IMR-90 (cell line): ENCODE measurements at places on chromosomes 5 and 9. TPM values are rescaled to one million over a fixed set of nuclear protein-coding genes. Genes with fewer than 3 reads are reported as not detected.

ZNF483 gene
- 0.90 and 1.4 TPM in 2 replicates for total RNA-seq

GRCh38 chr5:158845941-158846340, 253.8 kb downstream of the EBF1 start:
- no peak for DNase-seq

DNA sequence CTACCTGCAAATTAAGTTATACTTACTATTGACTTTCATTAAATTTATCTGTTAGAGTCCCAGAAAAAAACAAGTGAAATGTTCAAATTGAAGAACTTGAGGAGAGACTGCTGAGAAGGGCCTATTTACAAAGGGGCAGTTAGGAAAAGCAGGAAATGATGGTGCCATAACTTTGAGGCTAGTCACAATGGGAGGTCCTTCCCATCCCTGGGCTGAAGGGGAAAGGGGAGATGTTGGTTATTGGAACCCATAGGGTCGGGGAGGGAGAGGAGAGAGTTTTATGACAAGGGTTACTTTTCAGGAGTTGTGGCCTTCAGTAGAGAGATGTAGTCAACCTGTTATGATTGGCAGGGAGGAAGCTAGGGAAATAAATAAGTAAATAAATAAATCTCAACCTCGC, 169.1 kb downstream of the DMRT2 start:
- DNase-seq: peak; percentile 13

HNRNPAB gene
- total RNA-seq: 32.1 and 54.4 TPM in 2 replicates

GRCh38 chr9:129854588-129855110, 19.4 kb downstream of the USP20 start:
- DNase-seq: no peak

LSM11 gene
- total RNA-seq: 3.0 and 3.9 TPM in 2 replicates

GPR151 gene
- not detected in 2 replicates for total RNA-seq

DNA sequence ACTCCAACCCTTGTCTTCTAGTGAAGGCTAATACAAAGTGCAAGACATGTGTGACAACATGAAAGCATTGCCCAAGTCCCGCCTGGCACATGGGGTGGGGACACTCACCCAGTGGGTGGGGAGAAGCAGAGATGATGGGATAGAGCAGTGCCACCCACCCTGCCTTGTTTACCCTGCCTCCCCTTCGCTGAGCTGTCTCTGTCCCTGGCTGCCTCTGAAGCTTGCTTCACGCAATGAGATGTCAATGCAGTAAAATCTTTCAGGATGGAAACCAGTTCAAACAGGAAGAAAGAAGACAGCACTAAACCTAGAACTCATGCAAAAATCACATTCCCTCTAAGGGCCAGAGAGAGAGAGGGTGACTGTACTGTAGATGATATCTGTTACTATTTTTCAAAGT, 148.0 kb downstream of the INSYN2B start:
- no peak for DNase-seq

ASPN gene
- total RNA-seq: under 0.01 and 0.28 TPM in 2 replicates

TAF1L gene
- total RNA-seq: under 0.01 TPM in 1 of 2 replicates, not detected in the other

GRCh38 chr9:105158898-105159297, 85.6 kb upstream of the SLC44A1 start:
- DNase-seq: no peak

- DNase-seq: no peak
These were observed 152.9 kb upstream of the SLC28A3 start for GRCh38 chr9:84493284-84493947.

CATSPER3 gene
- total RNA-seq: under 0.01 TPM in 1 of 2 replicates, not detected in the other

DNA sequence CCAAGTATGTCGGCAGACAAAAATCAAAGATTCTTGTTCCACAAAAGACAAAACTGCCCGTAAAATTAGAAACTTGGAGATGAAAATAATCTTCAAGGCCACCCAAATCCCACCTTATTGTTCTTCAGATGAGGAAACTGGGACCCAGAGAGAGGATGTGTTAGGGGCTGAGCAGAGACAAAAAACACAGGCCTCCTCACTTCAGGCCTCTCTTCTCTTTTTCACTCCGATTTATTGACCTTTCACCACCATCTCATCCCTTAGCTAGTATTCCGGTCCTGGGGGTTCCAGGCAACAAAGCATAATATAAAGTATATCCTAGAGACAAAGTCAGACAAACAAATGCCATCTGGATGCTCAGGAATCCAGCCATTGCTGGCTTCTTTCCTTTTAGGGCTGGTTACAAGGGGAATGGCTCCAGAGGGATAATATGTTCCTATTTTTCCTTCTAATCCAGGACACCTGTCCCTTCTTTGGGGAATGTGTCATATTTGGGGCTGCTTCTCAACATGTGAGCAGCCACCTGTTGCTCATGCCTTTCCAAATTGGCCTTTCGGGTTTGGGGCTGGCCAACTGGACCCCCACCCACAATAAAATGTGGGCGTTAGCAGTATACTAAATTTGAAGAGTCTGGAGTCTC, 42.2 kb upstream of the AFAP1L1 start:
- no peak for DNase-seq

GRCh38 chr9:70439991-70440706, 25.7 kb upstream of the KLF9 start:
- DNase-seq: peak; percentile 90

ALDH7A1 gene
- 40.9 and 43.9 TPM in 2 replicates for total RNA-seq

- peak; percentile 92 for DNase-seq
These were observed 85.8 kb upstream of the DMRT1 start for GRCh38 chr9:755454-756381.

TPPP gene
- under 0.01 TPM in 2 replicates for total RNA-seq

- DNase-seq: no peak
These were observed 10.2 kb downstream of the MAMDC2 start for GRCh38 chr9:70053864-70054263.

GRCh38 chr9:86660146-86660943, 287.0 kb downstream of the GAS1 start:
- peak; percentile 94 for DNase-seq

DNA sequence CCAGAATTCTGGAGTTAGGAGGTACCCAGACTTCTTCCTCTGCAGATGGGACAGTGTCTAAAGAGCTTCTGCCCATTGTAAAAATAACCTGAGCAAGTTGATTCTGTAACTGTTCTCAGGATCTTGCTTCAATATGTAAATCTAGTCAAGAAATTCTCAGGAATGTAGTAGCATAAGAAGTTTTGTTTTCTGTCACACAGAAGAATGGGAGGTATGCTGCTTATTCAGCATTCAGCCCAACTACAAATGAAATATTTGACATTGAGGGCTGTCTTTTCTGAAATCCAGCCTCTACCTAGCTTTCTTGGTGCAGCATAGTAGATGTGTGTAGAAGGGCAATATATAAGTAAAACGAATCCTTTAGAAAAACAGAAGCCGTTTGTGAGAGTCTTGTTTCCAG, 13.8 kb downstream of the MACIR start:
- peak; percentile 10 for DNase-seq

- no peak for DNase-seq
These were observed 51.0 kb upstream of the IFNK start for GRCh38 chr9:27473111-27473529.

TAS2R1 gene
- total RNA-seq: not detected in 2 replicates

DNA sequence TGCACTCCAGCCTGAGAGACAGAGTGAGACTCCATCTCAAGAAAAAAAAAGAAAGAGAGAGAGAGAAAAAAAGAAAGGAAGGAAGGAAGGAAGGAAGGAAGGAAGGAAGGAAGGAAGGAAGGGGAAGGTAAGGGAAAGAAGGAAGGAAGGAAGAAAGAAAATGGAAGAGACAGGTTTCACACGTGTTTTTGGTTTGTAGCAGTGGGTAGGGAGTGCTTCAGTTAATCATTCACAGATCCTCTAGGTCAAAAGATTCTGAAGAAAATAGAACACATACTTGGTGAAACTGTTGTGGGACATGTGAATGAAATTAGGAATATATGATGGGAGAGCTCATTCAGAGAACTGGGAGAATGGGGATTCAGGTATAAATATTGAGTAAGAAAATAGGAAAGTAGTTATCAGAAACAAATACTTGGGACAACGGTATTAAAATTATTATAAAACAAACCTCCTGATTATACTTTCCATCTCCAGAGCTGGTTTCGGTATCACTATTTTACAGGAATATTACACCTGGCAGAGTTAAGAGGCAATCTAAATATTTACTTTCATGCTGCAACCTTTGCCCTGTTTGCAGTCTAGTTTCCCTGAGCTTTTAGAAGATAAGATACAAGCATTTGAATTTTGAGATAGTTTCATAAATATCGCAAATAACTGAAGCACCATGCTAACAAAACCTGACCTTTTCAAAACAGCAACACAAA, 37.2 kb downstream of the MARVELD2 start:
- no peak for DNase-seq

DNA sequence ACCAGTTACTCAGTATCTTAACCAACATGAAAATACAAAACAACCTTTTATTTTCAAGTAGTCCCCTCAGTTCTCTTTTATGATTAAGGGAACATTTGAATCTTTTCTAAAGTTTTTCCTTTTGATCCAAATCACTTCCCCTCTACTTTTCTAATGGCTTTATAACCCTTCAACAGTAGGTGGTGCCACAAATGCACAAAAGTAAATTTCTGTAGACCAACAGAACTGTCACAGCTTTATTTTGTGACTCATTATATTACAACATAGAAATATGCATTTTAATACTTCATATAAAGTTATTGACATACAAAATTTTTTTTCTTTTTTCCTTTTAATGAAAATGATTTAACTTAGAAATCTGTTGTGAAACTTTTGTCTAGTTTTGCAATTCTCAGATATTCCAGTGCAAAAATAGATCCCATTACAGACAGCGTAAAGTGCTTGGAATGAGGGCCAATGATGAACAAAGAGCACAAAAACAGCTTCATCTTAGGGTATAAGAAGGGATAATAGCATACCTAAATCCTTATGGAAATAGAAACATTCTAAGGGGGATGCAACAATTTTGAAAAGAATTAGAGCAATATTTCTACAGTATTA, 17.0 kb downstream of the NIPSNAP3B start:
- DNase-seq: peak; percentile 32

- no peak for DNase-seq
These were observed 352.7 kb upstream of the CD180 start for GRCh38 chr5:67549296-67549618.

FAM221B gene
- total RNA-seq: not detected in 2 replicates

CLIC3 gene
- total RNA-seq: 0.18 and 0.28 TPM in 2 replicates

DNA sequence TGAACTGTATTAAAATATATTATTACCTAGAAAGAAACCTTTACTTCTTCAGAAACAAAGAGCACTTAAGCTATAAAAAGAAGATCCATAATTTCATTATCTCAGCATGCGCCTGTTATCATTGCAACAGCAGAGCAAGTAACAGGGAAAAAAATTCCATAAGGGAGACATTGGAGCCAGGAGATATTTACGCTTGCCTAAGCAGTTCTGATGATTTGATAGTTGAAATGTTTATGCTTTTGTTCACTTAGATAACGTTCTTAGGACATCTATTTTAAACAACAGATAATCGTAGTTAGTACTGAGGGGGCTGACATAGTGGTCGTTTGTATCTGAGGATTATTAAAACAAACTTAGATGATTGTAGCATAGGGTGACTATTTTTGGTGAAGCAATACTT, 252.5 kb downstream of the NNT start:
- DNase-seq: no peak

DNA sequence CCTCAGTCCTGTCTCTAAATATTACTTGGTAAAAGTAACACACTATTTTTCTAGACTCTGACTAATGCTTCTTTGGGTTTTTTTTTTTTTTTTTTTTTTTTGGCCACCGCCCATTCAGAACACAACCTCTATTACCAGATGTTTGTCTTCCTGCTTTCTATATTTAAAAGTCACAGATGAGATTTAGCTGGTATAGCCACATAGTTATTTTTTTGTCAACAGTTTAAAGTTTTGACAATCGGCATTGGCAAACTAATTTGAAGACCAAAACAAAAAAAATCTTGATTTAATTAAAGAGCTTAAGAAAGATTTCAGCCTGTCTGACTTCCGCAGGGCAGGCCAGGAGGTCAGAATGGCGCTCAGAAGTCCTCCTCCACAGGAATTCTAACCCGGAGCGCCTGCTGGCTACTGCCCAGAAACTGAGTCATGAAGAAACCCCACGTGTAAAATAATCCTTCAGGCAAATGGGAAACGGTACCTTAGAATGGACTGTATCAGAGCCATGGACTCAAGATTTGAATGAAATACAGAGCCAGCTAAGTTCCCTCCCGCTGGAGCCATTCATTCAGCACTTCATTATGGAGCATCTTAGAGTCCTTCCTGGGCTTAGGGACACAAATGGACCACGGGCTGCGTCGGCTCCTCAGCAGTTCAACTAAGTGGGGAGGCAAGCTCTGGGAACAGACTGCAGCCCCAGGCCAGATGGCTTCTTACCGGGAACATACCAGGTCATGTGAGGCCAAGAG, 55.6 kb downstream of the PTPDC1 start:
- DNase-seq: peak; percentile 96

DNA sequence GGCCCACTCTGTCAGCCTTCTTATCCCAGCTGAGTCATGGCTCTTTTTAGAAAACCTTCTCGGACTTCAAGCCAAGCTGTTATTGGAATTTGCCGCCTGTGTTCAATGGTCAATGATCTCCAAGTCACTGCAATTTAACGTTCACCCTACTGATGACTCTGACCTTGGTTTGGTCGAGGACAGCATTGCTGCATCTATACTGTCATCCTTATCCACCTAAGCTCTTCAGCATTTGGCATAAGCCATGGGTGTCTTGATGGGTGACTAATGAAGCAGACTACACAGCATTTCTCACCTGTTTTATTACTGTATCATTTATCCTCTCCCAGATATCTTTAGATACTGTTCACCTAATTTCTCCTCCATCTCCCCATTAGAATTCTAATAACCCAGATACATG, 5.6 kb upstream of the HSPB3 start:
- DNase-seq: no peak
